ENCODE measurements at places on chromosomes 7 and 10.
A peak's percentile ranks its signal among the peaks of the same experiment; 100 is the strongest.

DNA sequence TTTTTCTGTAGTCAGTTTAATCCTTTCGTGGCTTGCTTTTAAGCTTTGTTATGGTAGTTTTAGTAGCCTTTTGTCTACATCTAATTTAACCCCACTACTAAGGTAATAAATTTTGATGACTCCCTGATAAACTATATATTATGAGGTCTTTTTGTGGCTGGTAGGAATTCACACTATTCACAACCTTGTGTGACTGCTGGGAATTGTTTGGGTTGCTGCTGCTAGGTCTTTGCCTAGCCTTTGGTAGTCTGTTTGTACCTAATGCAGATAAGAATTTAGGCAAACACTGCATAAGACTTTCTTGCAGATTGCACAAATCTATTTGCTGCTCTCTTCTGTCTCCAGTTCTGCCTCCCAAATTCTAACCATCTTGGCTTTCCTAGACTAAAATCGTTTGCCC lies 58.3 kb downstream of the SHOC2 start:
- no peak for DNase-seq

- no peak for DNase-seq
Observed at GRCh38 chr10:50600286-50600685, 23.5 kb downstream of the SGMS1 start.

GRCh38 chr7:46754140-46754720 lies 827.7 kb downstream of the TNS3 start:
- no peak for DNase-seq

DNA sequence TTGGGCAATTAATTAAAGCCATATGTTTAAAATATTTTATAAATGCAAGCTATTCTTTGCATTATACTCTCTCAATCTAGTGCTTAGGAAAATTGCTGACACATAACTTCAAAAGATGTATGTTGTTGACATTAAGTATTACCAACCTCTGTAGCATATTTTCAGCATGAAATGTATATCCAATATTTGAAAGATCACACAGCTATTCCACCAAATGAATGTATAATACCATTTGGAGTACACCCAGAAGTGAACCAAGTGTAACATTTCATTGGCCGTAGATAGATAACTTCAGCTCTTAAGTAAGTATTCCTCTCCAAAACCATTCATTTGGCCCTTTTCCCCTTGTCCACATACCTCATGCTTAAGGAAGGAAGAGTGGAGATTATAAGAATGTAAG lies 104.6 kb downstream of the HECTD2 start:
- DNase-seq: no peak

DNA sequence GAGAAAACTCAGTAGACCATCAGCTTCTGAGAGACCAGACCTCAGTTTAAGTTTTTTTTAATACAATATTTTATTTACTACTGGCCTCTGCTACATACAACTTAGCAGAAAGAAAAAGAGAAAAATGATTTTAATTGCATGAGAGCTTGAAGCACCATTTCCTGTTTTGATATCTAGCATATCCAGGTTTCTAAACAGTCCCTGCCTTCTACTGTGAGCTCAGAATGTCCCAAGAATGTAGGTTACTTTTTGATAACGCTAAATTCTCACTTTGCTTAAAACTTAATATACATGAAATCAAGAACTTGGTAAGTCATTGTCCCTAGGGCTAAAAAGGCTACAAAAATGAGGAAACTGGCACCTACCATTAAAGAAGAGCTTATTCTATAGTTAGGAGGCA lies 7.0 kb downstream of the TMEM243 start:
- DNase-seq: no peak

- DNase-seq: no peak
Observed at GRCh38 chr7:114653364-114654088, 238.9 kb downstream of the FOXP2 start.

DNA sequence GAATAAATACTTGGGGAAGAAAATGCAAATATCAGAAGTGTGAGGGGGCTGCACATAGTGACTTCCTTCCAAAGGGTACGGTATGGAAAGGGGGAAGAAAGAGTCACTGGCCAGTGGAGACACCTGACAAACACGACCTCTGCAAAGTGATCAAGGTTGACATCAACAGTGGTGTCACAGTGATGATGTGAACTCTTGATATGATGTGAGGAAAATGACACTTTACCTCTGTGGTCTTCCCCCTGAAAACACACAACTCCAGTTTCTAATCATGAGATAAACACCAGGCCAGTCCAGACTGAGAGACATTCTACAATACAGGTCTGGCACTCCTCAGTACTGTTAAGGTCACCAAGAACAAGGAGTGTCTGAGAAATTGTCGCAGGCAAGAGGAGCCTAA lies 169.7 kb downstream of the BUB3 start:
- DNase-seq: no peak

GRCh38 chr10:42951486-42952251 lies 125.2 kb upstream of the RET start:
- peak; percentile 77 for DNase-seq

DNA sequence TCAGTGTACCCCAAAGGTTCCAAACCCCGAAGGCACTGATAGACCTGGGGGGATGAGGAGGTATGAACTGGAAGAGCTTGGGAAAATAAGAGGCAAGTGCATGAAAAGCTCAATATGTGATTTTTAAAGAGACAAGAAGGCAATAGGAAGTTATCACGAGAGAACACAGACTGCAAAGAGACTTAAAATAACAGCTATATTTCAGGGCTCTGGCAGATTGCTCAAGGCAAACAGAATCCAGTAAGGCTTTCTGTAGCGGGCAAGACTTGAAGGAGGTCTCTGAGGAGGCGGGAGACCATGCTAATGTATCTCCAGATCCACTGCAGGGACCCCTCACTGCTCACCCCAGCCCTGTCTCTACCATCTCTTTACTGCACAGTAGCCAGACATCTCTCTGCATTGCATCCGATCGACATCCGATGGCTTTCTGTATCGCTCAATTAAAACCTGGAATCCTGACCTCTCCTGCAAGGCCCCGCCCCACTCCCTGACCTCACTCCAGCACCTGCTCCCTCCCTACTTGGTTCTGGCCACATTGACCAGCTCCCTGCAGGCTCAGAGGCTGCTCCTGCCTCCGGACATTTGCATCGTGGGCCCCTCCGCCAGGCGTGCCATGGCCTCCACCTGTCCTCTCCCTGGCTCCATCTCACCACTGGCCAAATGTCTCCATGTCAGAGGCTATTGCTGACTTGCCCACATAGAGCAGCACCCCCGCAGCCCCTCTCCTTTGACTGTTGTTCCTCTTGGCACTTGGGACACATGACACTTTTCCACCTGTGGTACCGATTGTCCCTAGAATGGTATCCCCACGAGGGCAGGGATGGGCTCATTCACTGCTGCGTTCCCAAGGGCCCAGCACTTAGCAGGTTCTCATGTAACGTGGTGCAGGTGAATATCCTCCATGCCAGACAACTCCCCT lies 118.0 kb downstream of the PRKAG2 start:
- no peak for DNase-seq

GRCh38 chr7:85730012-85730411 lies 543.2 kb upstream of the SEMA3D start:
- no peak for DNase-seq

DNA sequence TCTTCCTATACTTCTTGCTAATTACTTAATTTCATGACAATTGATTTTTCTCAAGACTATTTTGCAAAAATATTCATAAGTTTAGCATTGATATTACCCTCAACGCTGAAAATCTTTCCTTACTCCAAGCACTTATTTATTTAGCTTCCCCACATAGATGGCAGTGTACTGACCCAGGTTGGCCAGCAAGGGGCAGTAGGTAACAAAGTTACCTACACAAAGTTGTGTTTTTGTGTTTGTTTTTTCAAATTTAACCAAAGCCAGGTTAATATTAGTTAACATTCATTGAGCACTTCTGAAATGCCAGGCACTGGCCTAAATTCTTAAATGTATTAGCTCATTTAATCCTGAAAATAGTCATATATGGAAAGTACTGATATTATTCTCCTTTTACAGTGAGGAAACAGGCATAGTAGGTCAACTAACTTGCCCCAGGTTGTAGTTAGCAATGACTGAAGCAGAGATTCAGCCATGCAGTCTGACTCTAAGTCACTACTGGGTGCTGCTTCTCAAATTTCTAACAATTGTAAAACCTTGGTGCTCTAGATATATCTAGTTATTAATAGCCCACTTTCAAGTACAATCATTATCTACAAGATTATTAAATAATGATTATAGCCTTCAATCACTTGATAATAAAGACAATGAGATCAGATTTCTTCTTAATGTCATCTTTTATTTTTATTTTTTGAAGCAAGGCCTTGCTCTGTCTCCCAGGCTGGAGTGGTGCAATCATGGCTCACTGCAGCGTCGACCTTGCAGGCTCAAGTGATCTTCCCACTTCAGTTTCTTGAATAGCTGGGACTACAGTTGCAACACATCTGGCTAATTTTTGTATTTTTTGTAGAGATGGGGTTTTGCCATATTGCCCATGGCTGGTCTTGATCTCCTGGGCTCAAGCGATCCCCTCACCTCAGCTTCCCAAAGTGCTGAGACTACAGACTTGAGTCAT lies 5.8 kb upstream of the GGCT start:
- DNase-seq: no peak

GRCh38 chr7:104895522-104896236 lies 118.3 kb upstream of the KMT2E start:
- DNase-seq: no peak

GRCh38 chr7:70042533-70042932 lies 444.3 kb downstream of the AUTS2 start:
- DNase-seq: no peak
